Stimulated activated CD4-positive, alpha-beta T cell treated with anti-CD3 and anti-CD28 coated beads, Interleukin-12 subunit alpha, Interleukin-12 subunit beta, amount 100 ng/mL, for 24 hours (primary cell): ENCODE measurements at places on chromosomes 6 and 20.

DNA sequence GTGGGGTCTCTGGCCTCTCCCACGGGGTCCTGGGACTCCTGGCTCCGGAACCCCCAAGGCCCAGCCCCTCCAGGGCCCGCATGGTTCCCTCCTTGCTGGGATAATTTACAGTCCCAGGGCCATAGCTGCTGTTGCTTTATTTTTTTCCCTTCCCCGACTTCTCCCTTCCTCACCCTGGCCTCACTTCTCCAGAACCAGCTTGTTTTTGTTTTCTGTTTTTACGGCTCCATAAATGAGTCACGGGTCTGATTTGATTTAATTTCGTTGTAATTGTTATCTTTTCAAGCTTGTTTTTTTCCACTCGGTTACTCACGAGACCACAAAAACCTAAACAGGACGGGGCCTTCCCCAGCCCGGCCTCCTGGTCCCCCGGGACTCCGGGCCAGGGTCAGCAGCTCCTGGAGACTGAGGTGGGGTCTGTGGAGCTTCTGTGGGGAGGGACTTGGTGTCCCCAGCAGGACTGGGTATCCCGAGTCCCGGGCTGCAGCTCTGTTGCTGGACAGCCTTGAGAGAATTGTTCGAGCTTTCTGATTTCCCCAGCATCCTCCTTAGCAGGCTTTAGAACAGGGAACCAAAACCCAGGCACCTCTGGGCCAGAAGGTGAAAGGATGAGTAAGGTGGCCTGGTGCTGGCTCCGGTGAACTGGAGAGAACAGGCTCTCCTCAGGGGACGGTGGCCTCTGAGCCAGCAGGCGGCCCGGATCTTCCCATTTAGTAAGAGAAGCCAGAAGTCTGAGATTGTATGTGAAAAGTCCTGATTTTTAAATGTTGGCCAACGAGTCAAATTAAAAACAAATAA lies 94.9 kb downstream of the CEBPB start:
- no peak for DNase-seq

DNA sequence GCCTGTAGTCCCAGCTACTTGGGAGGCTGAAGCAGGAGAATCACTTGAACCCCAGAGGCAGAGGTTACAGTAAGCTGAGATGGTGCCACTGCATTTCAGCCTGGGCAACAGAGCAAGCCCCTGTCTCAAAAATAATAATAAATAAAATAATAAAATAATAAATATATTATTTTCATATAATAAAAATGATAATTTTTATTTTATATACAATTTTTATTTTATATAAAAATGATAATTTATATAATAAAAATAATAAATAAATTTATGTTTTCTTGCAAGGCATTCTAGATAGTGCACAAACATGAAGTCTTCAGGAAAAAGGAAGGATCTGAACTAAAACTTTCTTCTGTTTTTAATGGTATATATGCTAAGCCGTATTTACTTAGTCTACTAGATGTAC lies 12.6 kb upstream of the SGK1 start:
- DNase-seq, result no peak

GRCh38 chr6:168132531-168133167 lies 53.6 kb upstream of the FRMD1 start:
- DNase-seq, result no peak

DNA sequence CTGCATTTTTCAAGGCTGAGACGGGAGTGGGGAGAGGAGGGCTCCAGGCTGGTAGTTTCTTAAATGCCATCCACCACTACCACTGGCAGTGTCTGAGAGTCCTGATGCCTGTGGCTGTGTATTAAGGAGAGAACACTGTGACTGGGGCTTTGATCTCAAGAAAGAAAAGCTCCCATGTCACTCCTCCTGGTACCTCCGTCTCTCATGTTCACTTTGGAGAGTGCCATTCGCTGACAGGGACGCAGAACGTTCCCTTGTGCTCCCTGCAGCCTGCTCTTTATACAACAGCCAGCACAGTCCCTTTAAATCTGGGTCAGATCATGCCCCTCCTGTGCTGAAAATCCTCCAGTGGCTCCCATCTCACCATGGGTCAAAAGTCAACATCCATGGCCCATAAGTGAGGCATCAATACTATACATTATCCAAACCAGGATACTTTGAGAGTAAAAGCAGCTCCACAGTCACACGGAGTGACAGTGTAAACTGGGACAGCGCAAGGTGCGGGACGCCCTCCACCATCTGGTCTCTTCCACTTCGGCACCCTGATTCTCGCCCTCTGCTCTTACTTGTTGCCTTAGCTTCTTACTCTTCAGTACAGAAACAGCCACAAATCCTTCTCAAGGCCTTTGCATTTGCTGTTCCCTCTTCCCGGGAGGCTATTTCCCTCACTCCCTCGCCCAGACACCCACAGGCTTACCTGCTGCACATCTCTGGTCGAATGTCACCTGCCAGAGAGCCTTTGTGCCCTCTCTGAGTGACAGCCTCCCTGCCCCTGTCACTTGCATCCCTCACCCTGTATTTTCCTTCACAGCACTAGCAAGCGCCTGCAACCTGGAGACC lies 20.0 kb downstream of the PDYN start:
- DNase-seq, result no peak

GRCh38 chr6:154298297-154298696 lies 58.3 kb downstream of the IPCEF1 start:
- no peak for DNase-seq

DNA sequence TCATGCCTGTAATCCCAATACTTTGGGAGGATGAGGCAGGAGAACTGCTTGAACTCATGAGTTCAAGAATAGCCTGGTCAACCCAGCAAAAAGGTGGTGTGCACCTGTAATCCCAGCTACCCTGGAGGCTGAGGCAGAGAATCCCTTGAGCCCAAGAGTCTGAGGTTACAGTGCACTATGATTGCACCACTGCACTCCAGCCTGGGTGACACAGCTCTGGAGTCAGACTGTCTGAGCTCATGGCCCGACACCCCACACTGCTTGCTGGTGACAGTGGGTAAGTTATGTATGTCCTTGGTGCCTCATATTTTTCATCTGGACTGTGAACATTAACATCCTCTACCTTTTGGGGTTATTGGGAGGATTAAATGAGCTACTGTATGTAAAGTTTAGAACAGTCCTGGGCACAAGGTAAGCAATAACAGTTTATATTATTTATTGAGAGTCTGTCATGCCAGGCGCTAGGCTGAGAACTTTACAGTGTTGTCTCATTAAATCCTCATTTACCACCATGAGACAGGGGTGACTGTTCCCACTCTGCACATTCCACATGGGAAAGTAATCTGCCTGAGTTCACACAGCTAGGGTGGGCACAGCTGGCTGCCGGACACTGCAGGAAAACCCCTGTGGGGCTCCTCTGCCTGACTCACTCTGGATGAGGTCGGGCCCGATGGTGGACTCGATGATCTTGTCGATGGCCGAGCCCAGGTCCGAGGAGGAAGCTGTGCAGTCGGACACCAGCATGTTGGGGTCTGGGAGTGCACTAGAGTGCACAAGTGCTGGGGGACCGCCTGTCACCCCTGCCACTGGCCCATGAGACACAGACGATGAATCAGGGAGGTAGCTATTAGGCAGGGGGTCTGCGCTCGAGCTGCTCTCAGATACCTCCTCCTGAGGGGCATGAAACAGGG lies 2.9 kb downstream of the ZNF335 start:
- DNase-seq, result no peak

GRCh38 chr6:34145161-34146020 lies 496 bp downstream of the GRM4 start:
- no peak for DNase-seq

DNA sequence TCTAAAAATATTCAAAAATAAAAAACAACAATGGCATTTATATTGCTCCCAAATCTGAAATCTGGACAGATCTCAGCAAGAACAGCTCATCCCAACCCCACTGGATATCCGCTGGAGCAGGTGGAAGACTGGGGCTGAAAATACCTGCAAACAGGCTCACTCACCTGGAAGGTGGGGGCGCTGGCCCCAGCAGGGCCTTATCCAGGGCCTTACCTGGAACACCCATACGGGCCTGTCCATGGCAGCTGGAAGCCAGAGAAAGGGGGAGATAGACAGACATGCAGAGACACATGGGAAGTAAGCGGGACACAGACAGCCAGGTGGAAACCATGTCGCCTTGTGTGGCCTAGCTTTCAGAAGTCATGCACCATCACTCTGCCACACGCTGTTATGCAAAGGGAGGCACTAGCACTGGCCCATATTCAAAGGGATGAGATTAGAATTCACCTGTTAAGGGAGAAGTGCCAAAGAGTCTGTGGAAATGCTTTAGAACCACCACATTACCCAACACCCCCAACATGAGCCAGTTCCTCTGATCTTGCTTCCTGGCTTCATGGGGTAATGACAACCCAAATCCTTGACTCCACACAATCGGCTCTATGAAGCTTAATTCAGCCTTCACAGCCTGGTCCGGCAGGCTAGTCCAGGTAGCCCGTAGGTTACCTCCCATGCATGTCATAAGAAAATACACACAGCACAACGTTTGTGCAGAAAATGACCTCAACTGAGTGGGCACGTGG lies 99.0 kb upstream of the CDYL start:
- no peak for DNase-seq
